ENCODE measurements at places on chromosomes 6 and 20.

- no peak for DNase-seq
Observed at GRCh38 chr6:56764081-56764566, 121.4 kb upstream of the DST start.

- no peak for DNase-seq
Observed at GRCh38 chr6:51489133-51489532, 598.3 kb downstream of the PKHD1 start.

GRCh38 chr20:45344168-45344860, 3.9 kb downstream of the SDC4 start:
- no peak for DNase-seq

GRCh38 chr6:86153521-86153920, 510.8 kb upstream of the SYNCRIP start:
- DNase-seq, result no peak

GRCh38 chr6:30820193-30820592, 64.1 kb upstream of the DDR1 start:
- DNase-seq, result no peak

DNA sequence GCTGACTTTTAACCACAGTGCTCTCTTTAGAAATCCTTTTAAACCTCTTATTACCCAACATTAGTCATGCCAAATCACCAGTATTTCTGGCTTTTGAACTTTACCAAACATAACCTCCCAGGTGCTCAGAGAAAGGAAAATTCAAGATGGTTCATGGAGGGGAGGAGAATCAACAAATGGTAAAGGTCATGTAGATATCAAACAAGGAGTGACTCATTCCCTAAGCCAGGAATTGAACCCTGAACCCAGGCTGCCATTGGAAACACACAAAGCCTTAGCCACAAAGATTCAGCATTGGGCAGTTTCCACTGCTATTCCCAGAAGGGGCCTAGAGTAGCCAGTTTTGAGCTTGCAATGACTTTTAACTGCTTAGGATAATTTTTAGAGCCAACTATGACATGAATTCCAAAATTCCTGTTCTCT, 21.6 kb upstream of the ENTPD6 start:
- no peak for DNase-seq

GRCh38 chr6:156582509-156582992, 194.6 kb upstream of the ARID1B start:
- no peak for DNase-seq
